ENCODE measurements at places on chromosomes 6 and 20.

GRCh38 chr6:116386581-116387299 lies 16.0 kb downstream of the DSE start:
- no peak for DNase-seq

DNA sequence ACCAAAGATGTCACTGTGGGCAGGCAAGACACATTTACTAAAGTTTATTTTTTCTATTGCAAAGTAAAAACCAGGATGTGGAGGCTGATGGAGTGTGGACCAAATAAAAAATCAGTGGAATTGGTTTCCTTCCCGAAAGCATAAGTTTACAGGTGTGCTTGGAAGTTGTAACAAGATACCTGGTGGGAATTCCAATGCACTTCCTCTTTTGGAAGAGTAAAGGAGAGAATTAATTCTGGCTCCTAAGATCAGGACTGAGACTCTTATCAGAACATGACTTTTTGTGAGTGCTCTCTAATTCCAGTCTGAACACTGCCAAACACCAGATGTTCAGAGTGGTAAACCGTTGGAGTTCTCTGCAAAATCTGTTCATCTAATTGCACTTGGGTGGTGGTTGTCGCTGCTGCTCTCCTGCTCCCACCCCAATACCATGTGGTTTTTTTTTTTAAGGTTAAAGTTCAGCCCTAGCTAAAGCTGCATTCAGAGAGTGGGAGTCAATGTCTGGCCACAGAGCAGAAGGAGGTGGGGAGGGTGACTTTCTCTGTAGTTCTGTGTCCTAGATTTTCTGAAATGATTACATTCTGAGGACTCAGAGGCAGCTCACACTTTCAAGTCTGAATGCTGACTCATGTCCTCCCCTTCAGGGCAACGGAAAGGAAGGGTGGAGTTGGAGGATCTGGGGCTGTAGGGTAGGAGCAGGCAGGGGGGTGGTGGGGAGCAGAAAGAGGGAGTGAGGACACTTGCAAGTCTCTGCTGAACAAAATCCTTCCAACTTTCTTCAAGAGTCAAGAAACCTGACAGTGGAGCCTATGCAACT lies 275.8 kb upstream of the PRDM1 start:
- DNase-seq, result no peak

GRCh38 chr20:2282181-2282580 lies 13.6 kb upstream of the TGM3 start:
- DNase-seq, result no peak

DNA sequence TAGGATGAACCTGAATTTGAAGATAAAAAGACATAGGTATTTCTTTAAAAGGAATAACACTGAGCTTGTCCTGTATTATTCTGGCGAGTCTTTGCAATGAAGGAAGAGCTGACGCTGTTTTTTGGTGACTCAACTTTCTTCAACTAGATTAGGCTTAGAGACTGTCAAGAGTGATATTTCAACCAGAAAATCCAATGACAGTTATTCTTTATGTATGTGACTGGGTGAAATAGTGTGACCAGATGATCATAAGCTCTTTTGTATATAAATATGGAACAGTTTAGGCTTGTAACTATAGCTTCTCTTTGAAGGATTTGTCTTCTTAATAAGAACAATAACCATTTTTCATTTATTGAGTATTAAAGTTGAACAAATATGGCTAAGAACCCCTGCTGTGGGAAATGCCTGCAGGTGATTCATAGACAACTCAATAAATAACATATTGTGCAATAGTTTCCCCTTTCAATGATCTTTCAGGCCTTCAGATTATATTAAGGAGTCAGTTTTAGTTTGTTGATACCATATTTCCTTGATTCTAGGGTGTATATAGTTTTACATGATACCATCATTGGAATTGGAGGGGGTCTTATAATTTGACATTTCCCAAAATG lies 265.6 kb upstream of the JAG1 start:
- DNase-seq, result no peak

DNA sequence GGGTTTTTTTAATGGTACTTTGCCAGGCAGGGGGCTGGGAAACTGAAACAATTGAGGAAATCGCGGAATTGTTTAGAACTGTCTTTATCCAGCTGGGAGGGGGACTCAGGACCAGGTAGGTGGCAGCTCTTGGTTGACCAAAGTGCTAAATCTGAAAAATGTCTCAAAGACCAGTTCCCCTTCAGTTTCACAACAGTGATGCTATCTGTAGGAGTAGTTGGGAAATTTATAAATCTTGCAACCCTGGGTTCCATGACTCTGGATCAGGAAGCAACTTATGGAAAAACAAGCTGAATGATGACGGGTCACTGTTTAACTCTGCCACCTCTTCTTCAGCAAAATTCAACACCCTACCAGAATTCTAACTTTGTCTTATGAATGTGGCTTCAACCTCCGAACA lies 99.7 kb downstream of the FAM50B start:
- no peak for DNase-seq

GRCh38 chr20:53739799-53740785 lies 146.5 kb upstream of the ZNF217 start:
- no peak for DNase-seq

- DNase-seq, result no peak
Measured at GRCh38 chr20:36847710-36848040, 28.3 kb upstream of the TLDC2 start.

GRCh38 chr20:57795342-57795697 lies 85.5 kb upstream of the PMEPA1 start:
- DNase-seq, result no peak

GRCh38 chr6:31157513-31158139 lies at the start of gene CCHCR1:
Gene CCHCR1, minus strand, starts transcription at chr6:31157802. Its CDS starts 202 bp downstream, at chr6:31157600.
- DNase-seq, result no peak

GRCh38 chr6:134165561-134166201 lies 113.3 kb upstream of the SLC2A12 start:
- no peak for DNase-seq

GRCh38 chr6:133169901-133170300 lies 71.3 kb upstream of the EYA4 start:
- DNase-seq, result no peak

DNA sequence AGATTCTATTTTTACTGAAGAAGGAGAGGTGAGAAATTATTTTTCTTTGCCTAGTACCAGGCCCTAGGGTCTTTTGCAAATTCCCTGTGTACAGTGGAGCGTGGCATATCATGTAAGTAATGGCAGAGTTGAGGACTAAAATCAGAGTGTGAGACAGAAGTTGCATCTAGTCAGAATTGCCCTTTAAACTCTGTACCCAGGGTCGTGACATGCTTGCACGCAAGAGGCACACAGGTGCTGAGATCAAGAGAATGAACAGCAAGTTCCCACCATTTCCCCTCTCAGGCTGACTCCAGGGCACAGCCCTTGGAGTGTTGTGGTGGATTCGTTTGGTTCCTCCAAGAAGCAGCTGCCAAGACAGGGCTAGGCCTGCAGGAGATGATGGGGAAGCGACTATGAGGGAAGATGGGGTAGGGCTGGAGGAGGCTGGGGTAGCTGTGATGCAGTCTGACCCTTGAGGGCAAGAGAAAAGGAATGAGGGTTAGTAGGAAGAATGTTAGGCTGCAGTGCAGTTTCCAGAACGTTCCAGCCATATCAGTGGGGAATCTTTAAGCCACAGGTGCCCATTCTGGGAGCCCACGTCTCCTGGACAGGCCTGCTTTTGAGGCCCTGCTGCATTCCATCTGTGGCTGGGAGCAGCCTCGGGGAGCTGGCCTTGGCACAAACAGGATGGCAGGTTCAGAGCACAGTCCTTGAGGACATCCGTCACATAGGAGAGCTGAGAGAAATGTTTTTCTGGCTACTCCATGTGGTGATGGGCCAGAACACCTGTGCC lies 6.9 kb downstream of the NELFCD start:
- DNase-seq, result no peak

DNA sequence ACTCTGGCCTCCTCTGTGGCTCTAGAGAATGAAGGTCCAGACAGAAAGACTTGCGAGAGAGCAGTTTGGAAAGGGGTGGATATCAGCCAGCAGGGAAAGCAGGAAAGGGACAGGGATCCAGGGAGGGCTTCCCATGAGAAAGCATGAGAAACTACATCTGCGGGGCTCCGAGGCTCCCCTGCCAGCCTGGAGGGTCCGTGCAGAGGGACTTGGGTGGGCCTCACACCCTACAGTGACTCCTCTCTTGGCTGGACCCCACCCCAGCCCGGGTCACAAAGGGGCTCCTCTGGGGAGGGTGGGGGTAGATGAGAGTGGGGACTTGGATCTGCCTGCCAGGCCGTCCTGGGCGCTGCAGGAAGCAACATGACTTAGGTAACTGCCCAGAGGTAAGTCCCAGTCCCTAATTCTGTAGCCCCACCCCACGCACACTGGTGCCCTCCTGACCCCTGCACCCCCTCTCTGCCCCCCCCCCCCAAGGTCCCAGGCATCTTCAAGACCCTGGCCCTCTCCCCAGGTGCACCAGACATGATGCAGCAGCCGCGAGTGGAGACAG lies at the start of gene TMEM239:
TMEM239 (plus strand) TSS at position 335 of the 553 bp plus-strand sequence; CDS start at position 526, 191 bp downstream.
- DNase-seq, result no peak
